WTC11 (cell line): ENCODE measurements at places on chromosomes 1 and 21.
A peak's percentile ranks its signal among the peaks of the same experiment; 100 is the strongest.

GRCh38 chr1:151340870-151341754 is 5.9 kb downstream of the RFX5 start:
- DNase-seq: peak; percentile 47

- DNase-seq: no peak
These were observed 784 bp downstream of the RPL11 start for GRCh38 chr1:23692308-23692871.

GRCh38 chr1:110205591-110206155 is 4.4 kb upstream of the KCNC4 start:
- no peak for DNase-seq

DNA sequence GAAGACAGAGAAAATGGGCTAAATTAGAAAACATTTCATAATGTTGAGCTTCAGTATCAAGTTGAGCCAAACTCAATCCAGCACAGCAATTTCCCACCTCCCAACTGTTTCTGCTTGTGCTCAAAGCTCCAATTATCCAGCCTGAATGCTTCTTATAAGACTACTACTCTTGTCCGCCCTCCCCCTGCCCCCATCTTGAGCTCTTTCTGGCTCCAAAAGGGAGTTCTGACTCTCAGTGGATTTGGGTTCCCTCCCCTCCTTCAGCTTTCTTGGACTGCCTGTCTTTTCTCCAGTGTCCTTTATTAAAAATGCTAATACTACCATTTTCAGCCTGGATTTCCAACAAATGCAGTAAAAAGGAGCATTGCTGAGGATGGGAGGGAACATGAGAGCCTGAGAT is 174.8 kb downstream of the ASTN1 start:
- DNase-seq: no peak

DNA sequence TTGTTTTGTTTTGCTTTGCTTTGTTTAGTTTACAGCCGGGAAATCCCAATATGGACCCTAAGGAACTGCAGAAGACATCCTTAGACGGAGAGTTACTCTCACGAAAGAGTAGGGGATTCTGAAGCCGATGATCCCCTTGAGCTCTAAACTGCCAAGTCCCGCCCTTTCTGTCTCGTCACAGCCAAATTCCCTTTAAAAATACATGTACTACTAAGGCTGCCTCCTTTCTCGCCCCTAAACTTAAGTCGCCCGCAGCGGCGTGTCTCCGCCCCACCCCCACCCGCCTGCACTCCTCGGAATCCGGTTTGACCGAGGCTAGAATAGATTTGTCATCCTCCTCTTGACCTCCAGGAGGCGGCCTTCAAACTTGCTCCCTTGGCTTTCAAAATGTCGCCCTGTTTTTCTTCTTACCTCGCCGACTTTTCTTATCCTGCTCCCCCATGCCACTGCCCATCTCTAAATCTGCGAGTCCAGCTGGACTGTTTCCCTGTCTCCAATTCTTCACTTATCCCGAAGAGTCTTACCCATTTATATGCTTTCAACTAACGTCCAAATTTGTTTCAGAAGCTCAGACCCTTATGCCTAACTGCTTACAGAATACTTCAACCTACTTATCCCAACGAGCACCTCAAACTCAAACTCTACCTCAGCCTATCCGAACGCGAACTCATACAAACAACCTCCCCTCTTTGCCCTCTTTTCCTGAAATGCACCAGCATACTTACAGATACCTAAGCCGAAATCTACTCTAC is 10.9 kb upstream of the BOLA1 start:
- DNase-seq: peak; percentile 84

DNA sequence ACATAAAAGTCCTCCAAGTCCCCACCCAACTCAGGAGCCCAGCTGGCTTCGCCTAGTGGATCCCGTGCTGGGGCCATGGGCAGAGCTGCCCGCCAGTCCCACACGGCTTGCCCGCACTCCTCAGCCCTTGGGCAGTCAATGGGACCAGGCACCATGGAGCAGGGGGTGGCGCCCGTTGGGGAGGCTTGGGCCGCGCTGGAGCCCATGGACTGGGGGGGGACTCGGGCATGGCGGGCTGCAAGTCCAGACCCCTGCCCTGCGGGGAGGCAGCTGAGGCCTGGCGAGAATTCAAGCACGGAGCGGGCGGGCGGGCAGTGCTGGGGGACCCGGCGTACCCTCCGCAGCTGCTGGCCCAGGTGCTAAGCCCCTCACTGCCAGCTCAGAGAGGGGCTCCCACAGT is 249.8 kb upstream of the PLD5 start:
- no peak for DNase-seq

DNA sequence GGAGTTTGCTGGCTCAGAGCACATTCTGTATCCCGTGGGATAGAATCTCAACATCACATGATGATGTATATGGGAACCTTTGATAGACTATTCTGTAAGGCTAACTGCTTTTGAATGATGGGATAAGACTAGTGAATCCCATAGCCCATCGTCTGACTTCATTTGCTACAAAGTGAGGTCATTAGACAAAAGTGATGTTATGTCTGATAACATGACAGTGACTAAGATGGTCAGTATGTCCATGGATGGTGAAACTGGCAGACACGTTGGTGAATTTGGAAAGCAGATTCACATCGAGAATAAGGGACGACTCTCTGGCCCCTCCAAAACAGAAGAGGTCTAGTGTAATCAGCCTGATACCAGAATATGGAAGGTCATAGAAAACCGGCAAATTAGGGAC is 108.4 kb downstream of the HHAT start:
- no peak for DNase-seq

DNA sequence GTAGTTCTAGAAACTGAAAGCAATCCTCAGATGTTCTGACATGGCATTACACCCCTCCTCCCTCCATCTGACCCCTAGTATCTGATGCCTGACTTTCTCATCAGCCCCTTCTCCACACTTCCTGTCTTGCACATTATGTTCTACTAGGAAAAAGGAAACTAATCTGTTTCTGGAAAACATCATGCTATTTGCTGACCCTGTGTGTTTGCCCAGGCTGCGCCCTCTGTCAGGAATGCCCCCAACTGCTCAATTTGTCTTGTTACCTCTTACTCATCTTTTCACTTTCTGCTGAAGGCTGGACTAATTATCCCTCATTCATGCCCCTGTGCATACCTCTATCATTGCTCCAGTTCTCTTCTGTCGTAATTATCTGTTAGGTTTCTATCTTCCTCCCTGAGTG is 37.5 kb upstream of the DAB1 start:
- no peak for DNase-seq

DNA sequence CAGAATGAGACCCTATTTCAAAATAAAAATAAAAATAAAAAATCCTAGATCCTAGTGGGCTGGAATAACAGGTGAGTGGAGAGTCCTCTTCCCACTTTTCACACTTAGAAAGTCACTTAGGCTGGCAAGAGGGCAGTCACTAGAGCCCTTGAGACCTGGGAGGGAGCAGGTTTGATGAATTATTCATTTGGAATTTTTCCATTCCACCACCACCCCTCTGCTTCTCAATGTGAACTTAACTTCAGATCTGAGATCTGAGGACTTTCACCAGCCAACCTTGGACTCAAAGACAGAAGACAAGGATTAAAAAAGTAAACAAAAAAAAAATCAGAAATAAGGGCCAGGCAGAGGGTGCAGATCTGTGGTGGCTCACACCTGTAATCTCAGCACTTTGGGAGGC is 16.5 kb downstream of the AKR7A3 start:
- DNase-seq: no peak

- DNase-seq: no peak
These were observed 57.2 kb downstream of the LAMC1 start for GRCh38 chr1:183080406-183080805.
